ENCODE measurements at places on chromosomes 7 and 10.

- no peak for DNase-seq
Observed at GRCh38 chr10:79248341-79249185, 98.7 kb upstream of the PPIF start.

GRCh38 chr10:84262190-84262956, 17.5 kb downstream of the RGR start:
- DNase-seq: no peak

DNA sequence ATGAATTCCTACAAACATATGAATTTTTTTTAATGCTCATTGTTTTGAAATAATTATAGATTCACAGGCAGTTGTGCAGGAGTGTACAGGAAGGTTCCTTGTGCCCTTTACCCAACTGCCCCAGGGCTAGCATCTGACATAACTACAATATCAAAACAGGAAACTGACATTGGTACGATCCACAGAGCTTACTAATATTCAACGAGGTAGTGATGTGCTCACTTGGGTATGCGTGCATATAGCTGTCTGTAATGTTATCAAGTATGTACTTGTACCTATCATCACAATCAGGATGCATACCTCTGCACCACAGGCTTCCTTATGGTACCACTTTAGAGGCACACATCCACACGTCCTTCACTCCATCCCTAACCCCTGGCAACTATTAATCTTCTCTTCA, 68.3 kb downstream of the BMS1 start:
- no peak for DNase-seq

DNA sequence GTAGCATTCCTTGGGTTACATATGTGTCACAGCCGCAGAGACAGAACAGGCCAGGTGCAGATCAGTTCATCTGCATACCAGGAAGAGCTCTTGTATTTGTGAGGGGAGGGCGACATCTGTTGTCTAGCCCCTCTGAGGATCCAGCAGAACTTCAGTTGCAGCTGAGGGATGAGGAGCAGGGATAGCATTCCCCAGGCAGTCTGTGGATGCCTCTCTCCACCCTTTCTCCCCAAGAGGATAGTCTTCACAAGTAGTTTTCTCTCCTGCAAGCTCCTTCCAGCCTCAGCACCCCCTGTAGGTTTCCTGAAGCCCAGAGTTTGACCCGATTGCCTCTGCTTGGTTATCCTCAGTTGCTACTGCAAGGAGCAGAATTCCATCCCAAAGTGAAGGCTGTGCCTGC, 2.6 kb downstream of the SCD start:
- DNase-seq: no peak

- DNase-seq: no peak
Observed at GRCh38 chr10:77710081-77710551, 72.5 kb upstream of the KCNMA1 start.

DNA sequence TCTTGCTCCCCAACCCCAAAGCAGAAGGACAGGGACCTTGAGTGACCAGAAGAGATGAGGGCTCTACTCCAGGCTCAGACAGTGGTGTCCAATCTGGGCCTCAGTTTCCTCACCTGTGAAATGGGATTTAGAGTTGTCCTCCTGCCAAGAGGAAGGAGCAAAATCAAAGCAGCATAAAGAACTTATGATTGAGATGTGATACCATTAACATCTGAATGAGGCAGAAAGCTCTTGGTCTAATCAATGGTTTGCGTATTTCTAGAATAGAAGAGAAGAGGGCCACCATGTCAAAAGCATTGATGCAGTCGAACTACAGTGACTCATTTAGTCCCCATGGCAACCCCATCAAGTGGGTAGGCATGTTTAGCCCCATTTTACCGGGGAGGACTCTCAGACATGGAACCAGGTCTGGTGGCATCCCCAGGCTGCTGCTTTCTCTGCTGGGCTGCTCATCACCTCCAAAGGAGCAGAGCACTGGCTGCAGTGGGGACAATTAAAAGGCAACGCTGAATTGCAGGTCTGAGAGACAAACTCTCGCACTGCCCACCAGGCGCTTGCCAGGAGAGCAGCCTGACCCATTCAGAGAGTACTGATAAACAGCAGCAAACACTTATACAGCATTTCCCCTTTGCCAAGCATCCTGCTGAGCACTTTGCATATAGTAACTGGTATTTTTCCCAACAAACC, 175.9 kb downstream of the NEURL1 start:
- DNase-seq: no peak

- no peak for DNase-seq
Observed at GRCh38 chr10:127882391-127882790, 10.3 kb downstream of the CLRN3 start.

DNA sequence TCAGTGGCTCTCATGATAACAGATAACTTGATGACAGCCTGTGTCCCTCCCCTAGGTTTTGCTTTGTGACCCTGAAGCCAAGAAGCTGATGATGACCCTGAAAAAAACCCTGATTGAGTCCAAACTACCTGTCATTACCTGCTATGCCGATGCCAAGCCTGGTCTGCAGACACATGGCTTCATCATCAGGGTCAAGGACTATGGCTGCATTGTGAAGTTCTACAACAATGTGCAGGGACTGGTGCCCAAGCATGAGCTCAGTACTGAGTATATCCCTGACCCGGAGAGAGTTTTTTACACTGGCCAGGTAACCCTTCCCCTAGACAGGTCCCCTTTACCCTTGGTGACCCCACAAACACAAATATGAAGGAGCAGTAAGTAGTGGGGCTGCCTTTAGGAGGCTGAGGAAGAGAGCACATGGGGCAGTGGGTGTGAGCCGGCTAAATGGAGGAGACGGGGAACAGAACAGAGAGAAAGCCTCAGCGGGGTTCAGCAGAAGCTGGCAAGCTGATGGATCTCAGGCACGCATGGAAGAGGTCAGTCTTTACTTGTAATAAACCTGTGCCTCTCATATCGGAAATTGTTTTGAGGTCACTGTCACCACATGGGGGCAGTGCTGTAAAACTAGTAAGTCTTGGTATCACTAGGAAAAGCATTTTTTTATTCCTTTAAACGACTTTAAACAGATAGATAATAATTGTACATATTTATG, 20.2 kb downstream of the PDCD11 start:
- DNase-seq: peak; percentile 15

DNA sequence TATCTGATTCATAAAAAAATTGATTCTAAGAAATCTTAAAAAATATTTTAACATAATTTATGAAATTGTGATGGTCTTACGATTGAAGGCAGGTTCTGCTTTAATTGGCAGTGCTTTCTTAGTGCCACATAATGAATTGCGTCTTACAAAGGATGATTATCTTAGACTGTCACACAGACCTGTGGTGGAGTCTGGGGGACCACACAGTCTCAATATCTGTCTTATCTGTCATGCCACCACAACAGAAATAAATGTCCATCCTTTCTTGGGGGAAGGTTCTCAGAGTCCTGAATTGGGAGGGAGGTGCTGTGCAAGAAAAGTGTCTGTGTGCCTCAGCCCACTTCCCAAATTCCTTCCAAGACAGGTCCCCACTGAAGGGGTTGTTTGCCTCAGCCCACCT, 34.0 kb downstream of the ZDHHC6 start:
- DNase-seq: no peak

- no peak for DNase-seq
Observed at GRCh38 chr7:105105579-105105978, 91.6 kb downstream of the KMT2E start.

DNA sequence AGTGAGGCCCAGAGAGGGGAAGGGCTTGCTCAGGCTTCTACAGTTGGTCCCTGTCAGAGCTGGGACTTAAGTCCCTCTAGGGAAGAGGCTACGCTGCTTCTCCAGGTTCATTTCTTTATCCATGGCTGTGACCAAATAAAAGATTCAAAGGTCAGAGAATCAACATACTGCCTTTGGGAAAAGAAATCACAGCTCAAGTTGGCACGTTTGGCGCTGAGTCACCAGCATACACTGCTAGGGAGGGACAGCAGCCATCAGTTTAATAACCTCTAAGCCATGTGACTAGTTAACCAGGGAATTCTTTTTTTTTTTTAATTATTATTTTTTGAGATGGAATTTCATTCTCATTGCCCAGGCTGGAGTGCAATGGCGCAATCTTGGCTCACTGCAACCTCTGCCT, 28.4 kb upstream of the CRHR2 start:
- DNase-seq: no peak

- DNase-seq: no peak
Observed at GRCh38 chr10:70846795-70847194, 31.0 kb downstream of the SGPL1 start.

DNA sequence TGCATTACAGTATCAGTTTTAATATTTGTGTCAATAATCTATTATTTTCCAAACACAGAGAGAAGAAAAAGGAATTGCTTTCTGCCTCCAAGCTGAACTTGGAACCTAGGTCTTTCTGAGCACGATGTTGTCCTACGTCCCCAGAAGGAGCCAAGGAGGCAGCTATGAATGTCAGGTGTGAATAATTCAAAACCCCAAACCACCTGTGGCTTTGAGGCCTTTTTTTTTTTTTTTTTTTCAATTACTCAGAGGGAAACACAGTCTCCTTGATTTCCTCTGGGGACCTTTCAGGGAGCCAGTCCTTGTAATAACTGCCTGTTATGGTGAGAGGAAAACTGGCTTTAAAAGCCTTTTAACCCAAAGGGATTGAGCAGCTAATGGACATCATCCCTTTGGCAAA, 8.3 kb downstream of the GPR85 start:
- DNase-seq: no peak

DNA sequence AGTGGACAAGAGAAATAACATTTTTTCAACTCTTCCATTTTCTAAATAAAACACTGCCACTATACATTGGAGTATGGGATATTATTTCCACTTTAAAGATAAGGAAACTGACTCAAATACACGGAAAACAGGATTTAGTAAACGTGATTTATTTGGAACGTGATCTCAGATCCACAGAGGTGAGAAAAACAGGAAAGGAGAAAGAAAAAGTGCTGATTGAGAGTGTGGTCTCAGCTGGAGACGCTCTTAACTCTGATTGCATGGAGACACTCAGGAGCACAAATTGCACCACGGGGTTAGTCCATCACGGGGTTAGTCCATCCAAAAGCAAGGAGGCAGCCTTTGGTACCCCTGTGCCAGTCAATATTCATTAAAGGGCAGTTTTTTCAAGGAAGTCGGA, 142.5 kb downstream of the GNAT3 start:
- no peak for DNase-seq

DNA sequence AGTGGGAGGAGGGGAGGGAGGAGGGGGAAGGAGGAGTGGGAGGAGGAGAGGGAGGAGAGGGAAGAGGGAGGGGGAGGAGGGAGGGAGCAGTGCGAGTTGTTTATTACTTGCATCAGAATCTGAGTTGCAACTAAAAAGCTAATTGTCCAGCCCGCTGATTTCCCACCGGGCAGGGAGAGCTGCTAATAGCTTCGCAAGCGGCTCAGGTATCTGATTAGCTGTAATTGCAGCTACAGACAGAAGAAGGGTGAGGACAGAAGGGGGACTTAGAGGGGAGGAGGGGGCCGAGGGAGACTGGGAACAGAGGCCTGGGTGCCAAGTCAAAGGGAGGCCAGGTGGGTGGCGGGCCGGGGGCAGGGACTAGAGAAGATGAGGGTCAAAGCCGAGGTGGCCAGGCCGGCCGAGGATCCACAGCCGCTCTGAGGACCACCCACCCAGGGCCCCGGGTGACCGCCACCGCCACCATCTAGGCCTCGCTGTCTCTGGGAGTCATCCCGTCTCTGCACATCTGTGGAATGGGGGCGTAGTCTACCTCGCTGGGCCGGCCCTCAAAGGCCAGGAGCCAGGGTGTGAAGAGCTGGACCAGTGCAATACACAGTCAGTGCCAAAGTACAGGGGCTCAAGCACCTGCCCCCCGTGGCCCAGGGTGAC, 54.2 kb downstream of the MICALL2 start:
- no peak for DNase-seq

- no peak for DNase-seq
Observed at GRCh38 chr10:98033515-98033914, 3.1 kb upstream of the CRTAC1 start.

GRCh38 chr7:78985509-78985908, 468.0 kb downstream of the MAGI2 start:
- DNase-seq: no peak

DNA sequence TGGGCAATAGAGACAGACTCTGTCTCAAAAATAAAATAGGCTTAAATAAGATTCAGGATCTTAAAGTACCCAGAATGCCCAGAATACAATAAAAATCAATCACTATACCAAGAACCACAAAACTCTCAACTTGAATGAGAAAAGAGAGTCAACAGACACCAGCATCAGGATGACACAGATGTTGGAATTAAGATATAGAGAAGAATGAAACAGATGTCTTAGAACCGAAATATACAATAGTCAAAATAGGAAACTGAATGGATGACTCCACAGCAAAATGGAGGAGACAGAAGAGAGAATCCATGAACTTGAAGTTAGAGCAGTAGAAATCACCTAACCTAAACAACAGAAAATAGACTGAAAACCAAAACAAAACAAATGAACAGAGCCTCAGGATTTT, 29.6 kb downstream of the POR start:
- DNase-seq: no peak

GRCh38 chr7:136312592-136312991, 335.4 kb upstream of the MTPN start:
- no peak for DNase-seq

- DNase-seq: no peak
Observed at GRCh38 chr7:141014125-141014523, 628 bp downstream of the MRPS33 start.

DNA sequence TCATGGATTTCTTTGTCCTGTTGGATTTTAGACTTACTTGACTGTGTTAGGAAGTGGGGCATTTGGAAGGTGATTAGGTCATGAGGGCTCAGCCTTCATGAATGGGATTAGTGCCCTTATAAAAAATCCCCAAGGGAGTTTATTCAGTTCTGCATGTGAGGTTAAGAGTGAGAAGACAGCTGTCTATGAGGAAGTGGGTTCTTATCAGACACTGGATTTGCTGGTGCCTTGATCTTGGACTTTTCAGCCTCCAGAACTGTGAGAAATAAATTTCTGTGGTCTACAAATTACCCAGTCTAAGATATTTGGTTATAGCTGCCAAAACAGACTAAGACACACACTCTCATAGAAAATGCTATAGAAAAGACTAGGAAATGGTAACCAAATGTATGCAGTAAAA, 724.7 kb upstream of the FZD8 start:
- no peak for DNase-seq

GRCh38 chr7:107025449-107026103, 18.9 kb upstream of the PRKAR2B start:
- DNase-seq: no peak

DNA sequence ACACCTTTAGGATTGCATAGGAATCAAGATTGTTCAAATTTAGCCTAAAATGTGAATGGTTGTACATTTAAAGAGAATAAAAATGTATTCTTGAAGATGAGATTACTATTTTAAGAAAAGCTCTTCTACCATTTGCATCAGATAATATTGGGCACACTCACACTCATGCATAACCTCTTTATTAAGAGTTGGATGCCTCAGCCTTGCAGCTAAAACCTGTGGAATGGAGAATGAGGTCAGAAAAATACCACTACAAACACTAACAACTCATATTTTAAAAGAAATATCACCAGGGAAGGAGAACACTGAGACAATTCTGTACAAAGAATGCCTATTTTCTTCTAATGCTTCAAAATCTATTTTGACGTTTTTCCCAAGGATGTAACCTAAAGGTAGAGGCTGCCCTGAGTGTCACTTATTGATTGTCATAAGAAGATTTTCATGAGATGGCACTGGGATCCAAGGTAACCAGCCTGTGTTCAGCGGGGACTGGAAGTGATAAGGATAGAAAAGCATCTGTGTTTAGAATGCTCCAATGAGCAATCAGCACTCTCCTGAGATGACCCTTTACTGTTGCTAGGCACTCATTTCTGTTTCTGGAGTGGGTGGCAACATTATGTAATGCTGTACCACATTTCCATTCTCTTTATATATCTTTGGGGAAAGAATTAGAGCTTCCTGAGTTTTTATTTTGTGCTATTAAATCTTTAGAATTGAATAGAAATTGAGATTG, 26.6 kb downstream of the REEP3 start:
- DNase-seq: no peak

- DNase-seq: no peak
Observed at GRCh38 chr10:10160821-10161312, 856.8 kb upstream of the CELF2 start.
